ENCODE measurements at places on chromosomes 4 and X.
A peak's percentile ranks its signal among the peaks of the same experiment; 100 is the strongest.

DNA sequence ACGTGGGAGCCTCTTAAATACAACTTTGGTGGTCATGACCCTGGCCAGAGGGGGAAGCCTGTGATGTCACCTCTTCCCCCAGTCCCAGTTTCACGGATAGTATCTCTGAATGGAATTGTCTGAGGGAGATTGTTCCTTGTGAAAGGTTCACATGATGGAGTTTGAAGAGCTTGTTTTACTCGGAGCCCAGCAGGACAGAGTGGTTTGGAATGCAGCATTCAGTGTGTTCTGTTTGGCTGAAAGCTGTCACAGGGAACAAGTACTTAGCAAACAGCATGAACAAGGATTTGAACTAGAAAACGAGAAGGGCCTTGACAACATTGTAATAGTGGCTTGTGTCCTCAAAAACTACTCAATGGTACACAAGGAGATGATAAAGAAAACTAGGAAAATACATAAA, 133.9 kb upstream of the CXorf66 start:
- DNase-seq: no peak

GRCh38 chr4:110160618-110161017, 37.8 kb downstream of the ELOVL6 start:
- DNase-seq: no peak

- no peak for DNase-seq
These were observed 245.1 kb downstream of the INPP4B start for GRCh38 chr4:142600952-142601351.

GRCh38 chrX:40174001-40174853, 76.5 kb upstream of the BCOR start:
- peak; percentile 84 for DNase-seq

DNA sequence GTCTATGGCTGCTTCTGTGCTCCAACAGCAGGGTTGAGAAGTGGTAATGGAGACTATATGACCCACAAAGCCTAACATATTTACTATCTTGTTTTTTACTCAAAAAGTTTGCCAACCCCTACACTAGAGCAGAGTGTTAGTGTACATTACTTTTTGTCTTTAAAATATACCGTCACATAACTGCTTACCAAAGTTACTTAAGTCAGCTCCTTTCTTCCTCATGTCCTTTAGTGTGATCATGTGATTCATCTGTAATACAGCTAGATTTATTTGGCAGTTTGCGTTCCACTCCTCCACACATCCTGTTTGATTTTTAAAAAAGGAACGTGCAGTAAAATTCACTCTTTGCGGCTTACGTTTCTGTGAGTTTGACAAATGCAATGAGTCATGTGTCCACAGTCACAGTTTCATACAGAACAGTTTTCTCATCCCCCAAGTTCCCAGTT, 162.4 kb upstream of the GPRIN3 start:
- peak; percentile 31 for DNase-seq

GRCh38 chr4:83851261-83852084, 315.6 kb downstream of the GPAT3 start:
- no peak for DNase-seq

GRCh38 chr4:128871948-128872347, 62.4 kb downstream of the JADE1 start:
- DNase-seq: no peak

DNA sequence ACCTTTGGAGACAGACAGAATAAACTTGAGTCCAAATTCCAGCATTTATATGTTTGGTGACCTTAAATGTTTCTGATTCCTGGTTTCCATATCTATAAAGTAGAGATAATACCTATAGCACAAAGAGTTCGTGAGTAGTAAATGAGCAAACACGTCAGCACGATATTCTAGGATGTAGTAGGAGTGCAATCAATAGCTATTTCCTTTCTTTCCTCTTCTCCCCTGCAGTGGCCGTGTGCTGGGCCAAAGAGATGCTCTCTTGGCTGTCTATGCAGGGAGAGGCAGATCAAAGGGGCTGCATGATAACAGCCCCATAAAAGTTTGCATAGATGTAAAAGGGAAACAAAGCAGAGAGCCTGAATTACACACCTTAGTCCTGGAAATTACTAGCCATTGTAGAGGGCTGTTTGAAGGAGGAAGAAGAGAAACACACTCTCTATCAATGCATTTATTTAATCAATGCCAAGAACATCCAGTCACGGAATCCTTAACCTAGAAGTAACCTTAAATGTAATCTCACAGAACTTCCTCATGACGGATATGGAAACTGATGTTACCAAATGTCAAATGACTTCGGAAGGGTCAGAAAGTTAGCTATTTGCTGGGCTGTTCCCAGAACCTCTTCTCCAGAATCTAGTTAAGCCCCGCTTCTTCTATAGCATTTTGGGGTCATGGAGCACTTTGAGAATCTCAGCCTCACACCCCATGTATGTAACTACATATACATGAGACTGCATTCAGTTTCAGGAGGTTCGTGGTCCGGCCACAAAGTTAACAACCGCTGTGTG, 35.5 kb upstream of the PLAC8 start:
- no peak for DNase-seq

GRCh38 chr4:95979961-95980876, 140.3 kb downstream of the PDHA2 start:
- DNase-seq: no peak

- no peak for DNase-seq
These were observed 7.4 kb downstream of the MAGEB10 start for GRCh38 chrX:27815209-27815608.
